Esophagus muscularis mucosa (tissue), 4 donors: ENCODE measurements at places on chromosomes 1 and 21.
A peak's percentile ranks its signal among the peaks of the same experiment; 100 is the strongest.

GRCh38 chr1:52474807-52475206 lies 70.4 kb downstream of the PRPF38A start:
- no peak overlapping the region for H3K4me3 ChIP-seq
- no peaks in the 10 kb centered on the region for H3K27me3 ChIP-seq
- H3K4me1 ChIP-seq = no peaks in the 10 kb centered on the region
- peaks cover 27% of the 10 kb centered on the region for H3K36me3 ChIP-seq
- DNase-seq = no peak
- H3K27ac ChIP-seq = no peak overlapping the region

DNA sequence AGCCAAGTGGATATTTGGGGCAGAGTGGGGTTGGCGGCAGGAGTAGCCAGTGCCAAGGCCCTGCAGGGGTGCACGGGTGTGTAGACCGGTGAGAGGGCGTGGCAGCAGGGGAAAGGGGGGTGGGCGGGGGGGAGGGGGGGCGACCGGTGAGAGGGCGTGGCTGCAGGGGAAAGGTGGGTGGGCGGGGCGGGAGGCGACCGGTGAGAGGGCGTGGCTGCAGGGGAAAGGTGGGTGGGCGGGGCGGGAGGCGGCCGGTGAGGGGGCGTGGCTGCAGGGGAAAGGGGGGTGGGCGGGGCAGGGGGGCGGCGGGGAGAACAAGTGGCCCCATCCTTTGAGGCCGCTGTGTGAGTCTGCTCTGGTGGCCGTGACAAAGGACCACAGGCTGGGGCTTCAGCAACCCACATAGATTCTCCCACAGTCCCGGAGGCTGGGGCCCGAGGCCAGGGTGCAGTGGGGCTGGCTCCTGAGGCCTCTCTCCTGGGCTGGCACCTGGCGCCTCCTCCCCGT lies 25.8 kb downstream of the RRP1 start:
- H3K36me3 ChIP-seq = no peaks in the 10 kb centered on the region
- H3K27ac ChIP-seq = no peak overlapping the region
- no peak overlapping the region for H3K4me3 ChIP-seq
- DNase-seq = no peak

DNA sequence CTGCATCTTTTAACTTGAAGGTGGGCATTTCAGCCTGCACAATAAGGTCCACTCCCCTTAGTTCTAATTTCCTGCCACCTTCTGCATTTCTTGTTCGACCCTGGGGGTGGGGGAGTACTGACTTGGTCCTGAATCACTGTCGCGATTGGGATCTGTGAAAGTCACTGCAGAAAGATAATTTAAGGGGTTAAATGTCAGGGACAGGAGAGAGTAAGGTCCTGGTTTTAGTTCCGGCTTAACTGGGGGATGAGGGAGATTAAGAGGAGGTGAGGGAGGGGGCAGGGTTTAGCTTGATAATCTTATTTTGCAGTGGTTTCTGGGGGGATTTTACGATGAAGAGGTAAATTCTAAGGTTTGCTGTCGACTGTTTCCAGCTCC lies 128.1 kb downstream of the MRPS6 start:
- DNase-seq = no peak
- peak overlapping the region; percentile 77 for H3K27ac ChIP-seq
- H3K4me1 ChIP-seq = peaks cover 38% of the 10 kb centered on the region
- H3K36me3 ChIP-seq = no peaks in the 10 kb centered on the region
- no peaks in the 10 kb centered on the region for H3K27me3 ChIP-seq
- H3K4me3 ChIP-seq = peak overlapping the region; percentile 69

- H3K27me3 ChIP-seq = no peaks in the 10 kb centered on the region
- H3K36me3 ChIP-seq = no peaks in the 10 kb centered on the region
- H3K4me3 ChIP-seq = no peak overlapping the region
- H3K4me1 ChIP-seq = no peaks in the 10 kb centered on the region
- DNase-seq = no peak
These were observed 202.2 kb upstream of the C8B start for GRCh38 chr1:57167997-57168396.

DNA sequence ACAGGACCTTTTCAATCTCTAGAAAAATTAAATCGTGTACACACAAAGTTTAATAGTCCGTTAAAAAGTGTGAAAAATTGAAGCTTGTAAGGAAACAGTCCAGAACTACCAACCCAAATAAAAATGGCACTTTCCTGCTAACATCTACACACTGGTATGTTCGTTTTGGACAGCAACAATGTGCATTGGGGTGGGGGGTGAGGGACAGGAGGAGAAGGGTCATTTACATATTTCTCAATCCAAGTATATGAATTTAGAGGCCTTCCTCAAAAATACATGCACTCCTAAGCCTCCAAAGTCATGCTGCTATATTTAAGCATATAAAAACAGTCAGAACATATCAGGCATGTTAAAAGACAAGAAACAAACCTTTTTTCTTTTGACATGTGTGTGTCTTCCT lies 2.5 kb downstream of the PPP1R15B start:
- peaks cover 3% of the 10 kb centered on the region for H3K36me3 ChIP-seq
- peaks cover 39% of the 10 kb centered on the region for H3K4me1 ChIP-seq
- peak; percentile 34 for DNase-seq
- H3K27me3 ChIP-seq = no peaks in the 10 kb centered on the region
- H3K4me3 ChIP-seq = peak overlapping the region; percentile 85
- H3K27ac ChIP-seq = peak overlapping the region; percentile 99

DNA sequence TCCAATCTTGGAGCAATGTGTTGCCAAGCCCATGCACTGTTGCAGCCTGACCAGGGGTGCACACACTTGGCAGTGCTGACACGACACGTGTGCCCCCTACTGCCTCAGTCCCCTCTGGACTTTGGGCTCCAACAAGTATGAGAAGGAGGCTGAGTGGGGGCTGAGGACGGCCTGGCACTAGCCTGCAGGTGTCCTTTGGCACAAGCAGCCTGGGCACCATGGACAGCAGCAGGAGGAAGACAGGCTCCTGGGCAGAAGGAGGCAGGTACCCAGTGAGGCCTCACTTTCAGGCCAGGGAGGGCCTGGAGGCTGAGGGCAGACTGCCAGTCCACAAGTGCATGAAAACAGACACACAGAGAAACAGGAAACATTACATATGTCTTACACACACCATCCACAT lies 1702.9 kb upstream of the B3GALT2 start:
- H3K4me3 ChIP-seq = no peak overlapping the region
- H3K4me1 ChIP-seq = no peaks in the 10 kb centered on the region
- H3K27me3 ChIP-seq = no peaks in the 10 kb centered on the region
- no peak overlapping the region for H3K27ac ChIP-seq
- DNase-seq = no peak
